ENCODE measurements at places on chromosomes 16 and 17.

DNA sequence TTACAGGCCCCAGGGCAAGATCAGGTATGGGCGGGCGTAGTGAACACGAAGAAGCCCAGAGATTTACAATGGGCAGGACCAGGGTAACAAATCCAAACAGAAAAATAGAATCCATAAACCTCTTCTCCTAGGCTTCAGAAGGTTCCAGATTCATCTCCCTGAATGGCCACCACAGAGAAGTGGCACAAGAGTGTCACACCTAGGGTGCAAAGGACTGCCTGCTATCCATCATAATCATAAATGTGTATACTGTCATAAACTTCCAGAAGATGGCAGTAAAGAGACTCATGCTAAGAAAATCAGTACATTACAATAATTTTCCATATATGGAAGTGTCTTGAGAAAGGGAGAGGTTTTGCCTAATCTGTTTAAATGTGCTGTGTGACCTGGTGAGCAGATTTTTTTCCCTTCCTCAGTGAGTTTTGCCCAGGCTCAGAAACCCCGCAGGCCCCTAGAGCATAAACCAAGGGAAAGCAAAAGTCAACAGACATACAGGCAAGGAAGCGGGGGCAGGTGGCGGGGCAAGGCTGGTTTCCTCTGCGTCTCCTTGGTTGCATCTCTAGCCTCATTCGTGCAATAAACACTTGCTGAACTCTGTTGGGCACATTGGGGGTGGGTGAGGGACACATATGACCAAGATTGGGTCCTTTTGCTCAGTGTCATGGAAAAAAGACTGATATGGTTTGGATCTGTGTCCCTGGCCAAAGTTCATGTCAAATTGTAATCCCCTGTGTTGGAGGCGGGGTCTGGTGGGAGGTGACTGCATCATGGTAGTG, 92.0 kb upstream of the CDH5 start:
- peak; percentile 70 for DNase-seq

- no peak for DNase-seq
These were observed 30.6 kb downstream of the METRNL start for GRCh38 chr17:83109793-83110645.

DNA sequence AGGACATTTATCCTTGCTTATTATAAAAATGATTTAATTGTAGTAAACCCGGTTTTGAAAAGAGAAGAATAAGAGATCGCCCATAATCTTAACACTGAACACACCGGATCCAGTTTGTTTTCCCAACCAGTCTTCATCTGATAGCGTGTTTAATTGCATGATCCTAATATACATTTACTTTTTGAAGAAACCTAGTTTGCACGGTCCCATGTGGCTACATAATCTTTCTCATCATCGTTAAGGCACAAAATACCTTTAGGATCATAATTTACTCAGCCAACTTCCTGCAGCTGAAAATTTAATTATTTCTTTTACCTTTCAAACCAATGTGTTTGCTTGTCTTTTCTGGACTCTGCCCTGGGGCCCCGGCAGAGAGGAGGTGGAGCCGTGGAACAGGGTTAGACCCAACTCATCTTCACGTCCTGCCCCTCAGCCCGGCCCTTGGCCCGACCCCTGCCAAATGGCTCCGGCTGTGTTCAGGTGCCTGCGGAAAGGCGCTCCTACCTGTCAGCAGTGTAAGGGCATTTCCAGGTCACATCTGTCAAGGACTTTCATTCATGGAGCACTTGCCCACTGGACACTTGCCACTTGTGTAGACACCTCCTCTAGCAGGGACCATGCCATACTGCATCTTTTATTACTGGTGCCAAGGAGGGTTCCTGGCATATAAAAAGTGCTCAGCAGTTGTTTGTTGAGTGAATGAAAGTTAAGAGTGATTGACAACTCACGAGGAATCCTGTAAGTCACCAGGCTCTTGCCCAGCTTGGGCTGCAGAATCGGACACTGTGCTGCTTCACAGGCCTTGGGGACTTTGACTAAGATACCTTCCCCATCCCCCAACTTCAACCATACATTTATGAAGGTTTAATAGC, 28.6 kb downstream of the SMARCE1 start:
- no peak for DNase-seq

DNA sequence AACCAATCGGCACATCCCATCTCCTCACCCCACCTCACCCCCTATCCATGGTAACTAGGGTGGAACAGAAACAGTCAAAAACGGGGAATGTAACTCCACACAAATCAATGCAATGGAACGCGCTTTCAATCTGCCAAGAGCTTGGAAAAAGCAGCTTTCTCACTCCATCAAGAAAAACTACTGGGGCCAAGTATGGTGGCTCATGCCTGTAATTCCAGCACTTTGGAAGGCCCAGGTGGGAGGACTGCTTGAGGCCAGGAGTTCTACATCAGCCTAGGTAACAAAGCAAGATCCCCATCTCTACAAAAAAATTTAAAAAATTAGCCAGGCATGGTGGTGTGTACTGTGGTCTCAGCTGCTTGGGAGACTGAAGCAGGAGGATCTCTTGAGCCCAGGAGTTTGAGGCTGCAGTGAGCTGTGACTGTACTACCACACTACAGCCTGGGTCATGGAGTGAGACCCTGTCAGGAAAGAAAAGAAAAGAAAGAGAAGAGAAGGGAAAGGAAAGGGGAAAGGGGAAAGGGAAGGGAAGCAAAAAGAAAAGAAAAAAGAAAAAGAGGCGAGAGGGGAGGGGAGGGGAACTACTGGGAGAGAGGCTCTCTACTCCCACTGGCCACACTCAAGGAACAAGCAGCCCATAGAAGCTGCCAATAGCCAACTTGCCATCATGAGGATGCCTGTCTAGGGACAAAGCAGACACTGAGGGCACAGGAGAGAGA, 38.9 kb downstream of the ARHGAP17 start:
- no peak for DNase-seq

DNA sequence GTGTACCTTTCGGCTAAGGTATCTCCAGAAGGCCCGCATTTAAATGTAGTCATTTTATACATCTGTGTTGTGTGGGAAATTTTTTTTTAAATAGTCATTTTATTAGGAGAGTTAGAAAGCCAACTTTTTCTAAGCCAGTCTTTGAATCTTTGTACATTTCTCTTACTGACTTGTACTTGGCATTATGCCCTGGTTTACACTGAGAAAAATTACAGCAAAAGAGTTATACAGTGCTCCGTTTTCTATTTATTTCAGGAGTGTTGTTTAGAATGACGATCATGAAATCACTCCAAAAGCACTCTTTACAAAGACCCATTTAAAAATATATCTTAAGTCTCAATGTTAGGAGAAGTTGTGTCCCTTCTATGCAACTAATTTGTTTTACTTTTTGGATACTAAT, 91.8 kb downstream of the CYB561 start:
- DNase-seq: no peak

- no peak for DNase-seq
These were observed 214.0 kb upstream of the CIBAR2 start for GRCh38 chr16:85326113-85326793.

DNA sequence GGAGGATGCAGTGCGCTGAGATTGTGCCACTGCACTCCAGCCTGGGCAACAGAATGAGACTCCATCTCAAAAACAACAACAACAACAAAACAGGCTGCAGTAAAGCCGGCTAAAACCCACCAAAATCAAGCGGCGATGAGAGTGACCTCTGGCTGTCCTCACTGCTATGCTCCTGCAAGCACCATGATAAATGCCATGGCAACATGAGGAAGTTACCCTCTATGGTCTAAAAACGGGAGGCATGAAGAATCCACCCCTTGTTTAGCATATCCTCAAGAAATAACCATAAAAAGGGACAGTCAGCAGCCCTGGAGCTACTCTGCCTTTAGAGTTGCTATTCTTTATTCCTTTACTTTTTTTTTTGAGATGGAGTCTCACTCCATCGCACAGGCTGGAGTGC, 8.4 kb upstream of the LGALS3BP start:
- no peak for DNase-seq

DNA sequence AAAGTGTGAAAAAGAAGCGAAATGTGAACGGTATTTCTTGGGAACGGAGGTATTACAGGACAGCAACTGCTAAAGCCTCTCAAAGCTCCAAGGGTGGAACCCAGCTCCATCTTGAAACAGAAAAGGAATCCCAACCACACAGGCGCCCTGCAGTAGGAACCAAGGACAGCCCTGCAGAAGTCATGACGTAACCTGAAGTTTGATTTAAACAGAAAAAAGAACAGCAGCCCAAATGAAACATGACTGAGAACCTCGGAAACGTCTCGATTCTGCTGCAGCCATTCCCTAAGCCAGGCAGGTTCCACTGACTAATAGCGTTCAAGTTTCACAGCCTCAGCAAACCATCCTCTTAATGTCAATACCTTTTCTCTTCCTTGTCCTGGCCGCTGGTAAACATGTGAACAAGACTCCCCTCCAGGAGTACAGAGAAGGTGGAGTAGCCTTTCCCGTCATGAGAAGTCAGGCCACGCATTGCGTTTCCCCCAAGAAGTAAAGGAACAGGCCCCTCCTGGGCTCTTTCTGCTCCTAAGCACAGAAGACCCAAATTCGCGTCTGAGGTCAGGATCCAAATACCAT, 20.1 kb downstream of the SIAH1 start:
- no peak for DNase-seq

- peak; percentile 6 for DNase-seq
These were observed 2.7 kb downstream of the TRPV2 start for GRCh38 chr17:16417896-16418684.

- no peak for DNase-seq
These were observed 50.6 kb downstream of the MARF1 start for GRCh38 chr16:15592324-15592723.

DNA sequence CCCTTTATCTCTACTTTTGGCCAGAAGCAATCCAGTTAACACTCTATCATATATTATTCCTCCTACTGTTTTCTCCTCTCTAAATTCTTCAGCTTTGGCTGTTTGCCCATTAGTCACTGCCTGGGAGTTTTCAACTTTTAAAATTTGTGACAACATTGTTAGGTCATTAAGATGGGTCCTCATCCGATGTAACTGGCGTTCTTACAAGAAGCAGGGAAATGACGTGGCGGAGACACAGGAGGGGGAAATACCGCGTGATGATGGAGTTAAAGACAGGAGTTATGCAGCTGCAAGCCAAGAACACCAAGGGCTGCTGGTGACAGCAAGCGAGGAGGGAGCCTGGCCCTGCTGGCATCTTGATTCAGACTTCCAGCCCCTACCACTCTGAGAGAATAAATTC, 34.8 kb upstream of the CPHXL start:
- no peak for DNase-seq

DNA sequence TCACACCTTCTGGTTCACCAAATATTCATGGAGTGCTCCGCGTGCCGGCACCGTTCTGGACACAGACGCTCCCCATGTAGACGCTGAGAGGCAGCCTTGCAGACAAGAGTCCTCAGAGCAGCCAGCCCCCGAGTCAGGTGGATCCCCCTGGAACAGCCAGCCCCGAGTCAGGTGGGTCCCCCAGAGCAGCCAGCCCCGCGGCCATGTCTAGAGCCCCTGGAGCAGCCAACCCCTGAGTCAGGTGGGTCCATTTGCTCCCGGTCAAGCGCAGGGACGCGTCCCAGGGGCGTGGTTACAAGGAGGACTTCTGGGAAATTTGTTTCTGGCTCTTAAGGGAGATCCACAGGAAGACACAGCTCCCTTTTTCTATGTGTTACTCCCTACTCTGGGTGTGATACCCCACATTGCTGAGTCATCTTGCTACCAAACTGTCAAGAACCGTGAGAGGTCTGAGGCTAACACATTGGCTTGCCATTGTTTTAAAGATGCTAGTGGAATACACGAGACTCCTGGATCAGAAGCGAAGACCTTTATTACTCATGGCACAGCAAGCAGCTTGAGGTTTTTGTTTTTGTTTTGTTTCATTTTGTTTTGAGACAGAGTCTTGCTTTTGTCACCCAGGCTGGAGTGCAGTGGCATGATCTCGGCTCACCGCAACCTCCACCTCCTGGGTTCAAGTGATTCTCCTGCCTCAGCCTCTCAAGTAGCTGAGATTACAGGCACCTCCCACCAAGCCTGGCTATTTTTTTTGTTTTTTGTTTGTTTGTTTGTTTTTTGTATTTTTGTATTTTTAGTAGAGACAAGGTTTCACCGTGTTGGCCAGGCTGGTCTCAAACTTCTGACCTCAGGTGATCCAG, 43.3 kb upstream of the CBFA2T3 start:
- no peak for DNase-seq

GRCh38 chr17:75574404-75575036, 13.1 kb upstream of the MYO15B start:
- DNase-seq: no peak

DNA sequence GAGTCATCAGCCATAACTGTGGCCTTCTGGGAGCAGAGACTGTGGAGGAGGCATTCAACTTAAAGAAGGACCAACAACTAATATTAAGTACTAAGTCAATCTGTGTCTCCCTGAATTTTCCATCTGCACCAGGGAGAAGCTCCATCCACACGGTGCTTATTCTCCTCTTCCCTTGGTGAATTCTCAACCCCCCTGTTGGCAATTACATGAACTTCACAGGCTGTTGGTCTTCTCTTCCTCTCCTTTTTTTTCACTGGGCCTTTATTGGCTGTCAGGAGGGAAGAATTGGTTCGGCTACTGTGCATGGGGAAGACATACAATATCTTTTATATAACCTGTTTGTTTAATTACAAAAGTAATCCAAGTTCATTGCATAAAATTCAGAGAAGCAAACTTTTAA, 152.8 kb upstream of the IRX6 start:
- no peak for DNase-seq

- peak; percentile 53 for DNase-seq
These were observed 818 bp downstream of the DNAJC7 start for GRCh38 chr17:42016411-42016831.

- no peak for DNase-seq
These were observed 30.3 kb downstream of the B4GALNT2 start for GRCh38 chr17:49162866-49163265.

DNA sequence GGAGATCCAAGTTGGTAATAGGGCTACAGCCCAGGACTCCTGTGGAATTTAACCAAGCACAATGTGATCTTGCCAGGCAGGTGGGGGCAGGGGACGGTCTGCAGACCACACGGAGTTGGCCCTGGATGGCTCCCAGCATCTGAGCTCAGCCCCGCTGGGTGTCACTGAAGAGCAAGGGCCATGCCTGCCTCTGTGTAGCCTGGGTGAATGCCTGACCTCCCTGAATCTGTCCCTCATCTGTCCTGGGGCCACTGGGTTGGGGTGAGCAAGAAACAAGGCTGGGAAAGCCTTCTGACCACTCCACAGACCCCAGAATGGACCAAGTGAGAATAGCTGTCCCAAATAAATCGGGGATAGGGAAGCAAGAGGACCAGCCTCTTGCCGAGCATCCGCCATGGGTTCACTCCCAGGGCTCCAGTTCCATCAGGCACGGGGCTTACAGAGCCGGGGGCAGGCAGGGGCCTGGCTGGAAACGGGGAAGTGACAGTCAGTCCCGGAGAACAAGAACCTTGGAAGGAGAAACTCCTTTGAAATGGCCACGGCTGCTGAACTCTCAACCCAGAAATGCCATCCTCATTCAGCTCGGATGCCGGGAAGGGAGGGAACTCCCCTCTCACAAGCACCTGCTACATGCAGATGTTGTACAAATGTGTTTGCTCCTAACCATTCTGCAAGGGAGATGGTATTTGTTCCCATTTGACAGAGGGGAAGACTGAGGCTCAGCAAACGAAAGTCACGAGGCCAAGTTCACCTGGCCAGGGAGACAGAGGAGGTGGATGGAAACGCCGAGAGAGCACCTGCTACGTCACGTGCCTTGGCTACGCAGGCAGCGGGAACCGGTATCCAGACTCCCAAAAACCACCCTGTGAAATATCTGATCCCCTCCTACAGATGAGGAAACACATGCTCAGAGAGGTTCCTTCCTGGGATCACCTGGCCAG, 50.0 kb downstream of the RMI2 start:
- no peak for DNase-seq

GRCh38 chr17:46811978-46812583, 6.4 kb downstream of the WNT3 start:
- no peak for DNase-seq
